ENCODE measurements at places on chromosomes 12 and 14.
A peak's percentile ranks its signal among the peaks of the same experiment; 100 is the strongest.

GRCh38 chr14:100350986-100351385 lies 27.8 kb downstream of the SLC25A47 start:
- no peak for DNase-seq

DNA sequence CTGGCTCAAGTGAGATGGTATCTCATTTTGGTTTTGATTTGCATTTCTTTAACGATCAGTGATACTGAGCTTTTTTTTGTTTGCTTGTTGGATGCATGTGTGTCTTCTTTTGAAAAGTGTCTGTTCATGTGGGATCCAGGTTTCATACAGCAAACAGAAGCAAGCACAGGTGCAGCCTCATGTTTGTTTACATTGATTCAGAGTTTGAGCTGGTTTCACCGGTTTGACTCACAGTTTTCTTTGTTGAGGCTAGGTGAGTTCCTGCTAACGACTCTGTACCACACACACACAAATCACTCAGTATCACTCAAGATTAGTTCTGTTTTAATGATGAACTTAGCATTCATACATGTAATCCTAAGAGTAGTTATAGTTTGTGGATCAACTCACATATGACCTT lies 3.7 kb downstream of the OR10G2 start:
- DNase-seq, result no peak

- DNase-seq, result no peak
Observed at GRCh38 chr14:37591311-37591940, 3.6 kb downstream of the FOXA1 start.

- DNase-seq, result no peak
Observed at GRCh38 chr12:47828008-47828975, 8.6 kb upstream of the HDAC7 start.

GRCh38 chr12:29895966-29896365 lies 112.2 kb upstream of the TMTC1 start:
- no peak for DNase-seq

DNA sequence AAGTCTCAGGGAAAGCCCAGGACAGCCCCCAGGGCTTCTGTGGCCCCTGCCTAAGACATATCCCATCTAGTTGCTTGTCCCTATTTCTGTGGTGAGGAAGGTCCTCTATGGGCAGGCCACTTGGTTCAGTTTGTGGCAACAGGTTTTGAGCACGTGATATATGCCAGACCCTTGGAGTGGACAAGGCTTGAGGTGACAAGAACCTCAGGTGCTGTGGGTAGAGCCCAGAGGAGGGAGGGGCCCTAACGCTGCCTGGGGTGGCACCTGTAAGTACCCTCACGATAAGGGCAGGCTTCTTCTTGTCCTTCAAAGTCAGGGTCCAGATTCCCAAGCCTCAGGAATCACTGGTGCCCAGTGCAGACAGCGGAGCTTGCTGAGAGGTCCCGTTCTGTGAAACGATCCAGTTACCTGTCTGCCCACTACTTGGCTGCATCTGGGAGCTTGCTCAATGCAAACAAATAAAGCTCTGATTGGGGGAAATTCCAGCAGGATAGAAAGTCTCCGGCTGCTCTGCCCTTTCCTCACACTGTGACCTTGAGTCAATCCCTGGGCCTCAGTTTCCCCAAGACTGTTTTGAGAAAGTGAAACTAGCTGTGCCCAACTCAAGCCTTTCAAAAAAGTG lies 47.7 kb upstream of the FAM181A start:
- DNase-seq, result no peak

DNA sequence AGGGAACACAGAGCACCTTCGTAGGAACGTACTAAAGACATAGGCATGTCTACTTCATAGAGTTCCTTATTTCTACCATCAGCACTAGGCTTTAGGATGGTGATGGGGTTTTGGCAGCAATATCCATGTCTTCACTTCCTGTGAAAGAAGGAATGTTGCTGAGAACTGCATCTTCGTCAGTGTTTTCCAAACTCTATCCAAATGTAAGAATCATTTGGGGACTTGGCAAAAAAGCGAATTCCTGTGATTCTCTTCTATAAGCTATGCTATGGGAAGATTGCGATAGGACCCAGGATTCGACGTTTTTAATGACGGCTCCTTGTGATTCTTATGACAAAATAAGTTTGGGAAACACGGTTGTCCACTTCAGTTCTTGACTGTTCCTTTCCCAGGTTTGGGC lies 39.8 kb downstream of the AKAP3 start:
- no peak for DNase-seq

- DNase-seq, result no peak
Observed at GRCh38 chr12:72267974-72268373, 4.2 kb upstream of the TRHDE start.

DNA sequence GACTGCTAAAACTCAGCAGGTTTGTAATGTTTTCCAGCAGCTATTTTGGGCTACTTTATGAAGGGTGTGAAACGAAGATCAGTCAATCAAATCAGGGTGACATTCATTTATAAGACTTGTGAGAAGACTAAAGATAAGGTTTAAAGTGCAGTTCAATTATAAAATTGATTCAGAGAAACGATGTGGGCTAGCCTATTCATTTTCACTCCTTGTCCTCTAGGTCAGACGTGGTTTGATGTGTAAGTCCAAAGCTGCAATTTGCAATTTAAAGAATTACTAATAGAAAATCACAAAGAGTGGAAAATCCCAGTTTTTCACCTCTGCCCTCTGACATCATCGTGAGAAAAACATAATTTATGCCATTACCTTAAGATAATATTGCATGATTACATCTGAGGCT lies 243.5 kb upstream of the NOVA1 start:
- no peak for DNase-seq

- no peak for DNase-seq
Observed at GRCh38 chr12:119649202-119649808, 18.6 kb upstream of the PRKAB1 start.

DNA sequence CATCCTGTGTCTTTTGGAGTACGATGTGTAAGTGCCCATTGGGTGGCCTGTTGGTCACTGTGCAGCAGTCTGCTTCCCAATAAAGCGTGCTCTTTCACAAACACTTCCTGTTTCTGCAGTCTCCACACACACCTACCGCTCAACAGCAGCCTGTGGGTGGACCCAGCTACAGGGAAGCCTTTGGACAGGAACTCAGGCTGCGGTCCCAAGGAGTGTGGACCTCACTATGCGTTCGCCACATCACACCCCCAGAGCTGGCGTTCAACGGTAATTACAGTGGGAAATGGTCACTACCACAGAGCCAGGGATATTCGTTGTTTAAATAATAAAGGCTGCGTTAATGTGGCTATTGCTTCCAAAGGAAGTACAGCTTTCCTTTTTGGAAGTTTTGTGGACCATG lies 16.2 kb downstream of the PSMC1 start:
- no peak for DNase-seq

DNA sequence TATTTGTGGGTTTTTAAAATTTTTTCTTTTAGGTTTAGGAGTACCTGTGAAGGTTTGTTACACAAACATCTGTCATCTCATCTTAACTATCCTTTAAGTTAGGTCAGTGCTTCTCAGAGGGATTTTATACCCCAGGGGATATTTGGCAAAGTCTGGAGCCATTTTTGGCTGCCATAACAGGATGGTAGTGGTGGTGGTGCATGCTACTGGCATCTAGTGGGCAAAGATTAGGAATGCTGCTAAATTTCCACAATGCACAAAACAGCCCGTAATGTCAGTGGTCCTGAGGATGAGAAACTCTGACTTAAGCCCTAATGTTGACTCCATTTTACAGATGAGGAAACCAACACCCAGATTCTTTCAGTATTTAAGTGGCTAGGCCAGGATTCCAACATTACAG lies 85.2 kb upstream of the MYF6 start:
- DNase-seq, result no peak

DNA sequence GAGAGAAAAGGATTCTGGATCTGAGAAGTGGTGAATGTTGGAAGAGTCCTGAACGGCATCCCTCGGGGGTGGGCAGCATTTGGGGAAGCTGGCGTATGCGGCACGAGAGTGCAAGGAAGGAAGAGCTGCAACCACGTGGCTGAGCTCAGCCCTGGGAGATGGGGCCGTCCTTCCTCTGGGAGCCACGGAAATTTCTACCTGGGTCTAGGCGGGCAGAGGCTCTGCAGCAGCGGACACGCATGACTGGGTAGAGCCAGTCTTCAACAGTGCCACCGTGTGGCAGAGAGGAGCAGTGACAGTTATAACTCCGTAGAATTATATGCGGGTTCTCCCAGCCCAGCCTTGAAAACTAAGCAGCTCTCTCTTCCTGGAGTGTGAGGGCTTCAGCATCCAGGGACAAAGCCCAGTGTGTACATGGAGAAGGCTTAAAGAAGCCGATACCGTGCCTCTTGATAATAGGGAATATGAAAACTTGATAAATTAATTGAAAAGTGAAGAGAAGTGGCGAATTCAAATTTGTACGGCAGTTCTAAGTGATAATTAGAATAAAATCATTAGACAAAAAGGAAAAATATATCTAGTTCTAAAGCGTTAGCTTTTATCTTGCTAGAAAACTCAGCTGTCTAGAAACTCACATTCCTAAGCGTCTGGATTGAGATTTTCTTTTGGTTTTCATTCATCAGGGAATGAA lies 82.9 kb upstream of the STXBP6 start:
- peak; percentile 23 for DNase-seq

DNA sequence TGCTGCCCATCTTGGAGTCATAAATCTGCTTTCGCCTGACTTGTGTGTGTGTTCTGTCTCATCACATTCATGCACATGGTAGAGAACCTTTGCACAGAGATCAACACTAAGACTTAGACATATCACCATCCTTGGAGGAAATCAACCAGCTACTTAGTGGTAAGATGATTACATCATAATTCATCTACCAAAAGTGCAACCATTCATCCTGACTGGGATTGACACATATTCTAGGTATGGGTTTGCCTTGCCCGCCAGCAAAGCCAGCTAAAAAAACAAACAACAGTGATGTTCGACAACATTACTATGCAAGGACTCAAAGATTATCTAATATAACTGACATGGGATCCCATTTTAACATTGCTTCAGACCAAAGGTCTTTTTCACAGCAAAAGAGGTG lies 228.7 kb downstream of the NUAK1 start:
- DNase-seq, result no peak

DNA sequence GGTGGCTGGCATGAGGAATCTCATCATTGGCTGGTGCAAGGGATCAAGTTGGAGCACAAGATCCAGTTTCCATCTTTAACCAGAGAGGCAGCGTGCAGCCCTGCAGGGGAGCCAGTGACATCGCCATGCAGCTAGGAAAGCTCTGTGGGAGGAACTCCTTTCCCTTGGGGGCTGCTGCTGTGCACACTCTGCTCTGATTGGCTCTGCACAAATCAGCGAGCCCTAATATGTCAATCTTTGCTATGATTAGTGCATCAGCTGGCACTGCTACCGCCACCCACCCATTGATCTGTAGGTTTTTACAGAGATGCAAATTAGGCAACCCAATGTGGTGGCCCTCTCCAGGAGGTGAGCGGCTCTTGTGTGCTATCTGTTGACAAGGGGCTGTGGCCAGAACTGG lies 262.6 kb downstream of the PCNX1 start:
- no peak for DNase-seq

GRCh38 chr14:64092338-64092737 lies 201.8 kb downstream of the ESR2 start:
- DNase-seq, result no peak

DNA sequence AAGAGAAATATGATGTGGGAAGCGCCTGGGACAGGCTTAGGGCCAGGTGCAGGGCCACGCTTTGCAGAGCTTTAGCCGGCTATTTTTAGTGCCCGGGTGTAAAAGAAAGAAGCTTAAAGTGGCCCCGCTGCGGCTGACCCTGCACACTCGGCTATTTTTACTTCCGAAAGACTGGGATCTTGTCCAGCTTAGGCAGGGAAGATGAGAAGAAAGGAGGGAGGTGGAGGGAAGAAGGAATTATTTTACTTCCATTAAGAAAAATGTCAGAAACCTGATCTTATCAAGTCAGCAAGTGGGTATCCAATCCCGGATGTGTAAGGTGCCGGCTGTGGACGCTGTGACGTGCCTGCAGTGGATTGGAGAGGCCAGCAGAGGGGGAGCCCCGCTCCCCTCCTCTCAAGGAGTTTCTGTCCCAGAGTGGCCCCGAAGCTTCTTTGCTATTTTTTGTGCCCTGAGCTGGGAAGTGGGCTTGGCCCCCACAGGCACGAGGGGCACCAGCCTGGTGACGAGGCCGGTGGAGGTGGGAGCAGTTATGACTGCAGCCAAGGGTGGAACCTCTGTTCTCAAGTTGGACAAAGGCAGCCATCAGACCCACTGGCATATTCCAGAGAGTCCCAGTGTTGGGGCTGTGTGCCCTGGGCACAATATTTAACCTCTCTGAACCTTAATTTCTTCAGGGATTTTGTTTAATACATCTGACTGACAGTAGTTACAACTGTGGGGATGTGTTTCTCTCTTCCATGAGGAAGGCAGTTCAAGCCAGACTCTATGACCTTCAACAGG lies 97.7 kb downstream of the ESRRB start:
- DNase-seq, result no peak

DNA sequence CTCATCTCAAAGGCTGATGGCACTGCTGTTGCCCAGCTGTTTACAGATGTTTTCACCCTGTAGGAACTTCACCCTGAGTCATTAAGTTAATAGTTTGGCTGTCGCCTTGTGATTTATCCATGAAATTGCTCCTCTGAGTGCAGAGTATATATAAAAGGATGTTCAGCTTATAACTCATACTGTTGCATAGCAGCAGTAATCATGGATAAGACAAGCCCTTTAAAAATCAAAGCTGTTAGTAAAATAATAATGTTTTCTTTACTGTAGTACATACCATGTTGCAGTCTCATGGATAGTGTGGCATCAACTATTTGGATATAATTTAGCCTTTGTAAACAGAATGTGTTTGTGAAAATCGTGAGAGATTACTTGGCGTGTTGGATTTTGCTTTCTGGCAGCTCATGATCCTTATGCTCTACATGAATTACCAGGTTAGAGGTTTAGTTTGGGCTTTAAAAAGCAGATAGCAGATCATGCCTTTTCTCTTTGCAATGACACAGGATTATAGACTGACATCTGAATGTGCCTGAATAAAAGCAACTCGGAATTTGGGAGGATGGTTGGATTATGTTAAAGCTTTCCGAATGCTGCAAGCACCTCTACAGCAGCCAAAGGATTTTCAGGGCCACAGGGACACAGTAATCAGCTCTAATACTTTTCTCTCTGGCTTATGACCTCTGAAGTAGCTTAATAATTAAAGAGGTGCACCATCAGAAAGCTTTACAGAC lies 279.7 kb upstream of the ATP2B1 start:
- DNase-seq, result no peak

DNA sequence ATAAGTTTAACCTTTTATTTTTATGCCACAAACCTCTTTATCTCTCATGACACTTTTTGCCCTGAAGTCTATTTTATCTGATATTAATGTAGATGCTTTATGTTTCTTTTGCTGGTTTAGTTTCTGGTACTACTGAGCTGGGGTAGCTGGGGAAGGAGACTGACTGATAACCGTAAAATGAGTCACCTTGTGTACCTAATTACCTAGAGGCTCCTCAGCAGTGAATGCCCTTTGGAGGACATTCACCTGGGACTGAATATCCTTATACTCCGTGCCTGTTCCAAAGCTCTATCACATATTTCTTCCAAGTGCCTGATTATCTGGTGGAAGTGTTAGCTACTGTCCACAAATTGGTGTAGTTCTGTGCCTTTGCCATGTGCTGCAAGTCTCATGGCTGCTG lies 13.9 kb downstream of the ATL1 start:
- DNase-seq, result no peak

All from activated T-cell treated with anti-CD3 and anti-CD28 coated beads for 4 hours (primary cell).